ENCODE measurements at places on chromosomes 12 and 14.

DNA sequence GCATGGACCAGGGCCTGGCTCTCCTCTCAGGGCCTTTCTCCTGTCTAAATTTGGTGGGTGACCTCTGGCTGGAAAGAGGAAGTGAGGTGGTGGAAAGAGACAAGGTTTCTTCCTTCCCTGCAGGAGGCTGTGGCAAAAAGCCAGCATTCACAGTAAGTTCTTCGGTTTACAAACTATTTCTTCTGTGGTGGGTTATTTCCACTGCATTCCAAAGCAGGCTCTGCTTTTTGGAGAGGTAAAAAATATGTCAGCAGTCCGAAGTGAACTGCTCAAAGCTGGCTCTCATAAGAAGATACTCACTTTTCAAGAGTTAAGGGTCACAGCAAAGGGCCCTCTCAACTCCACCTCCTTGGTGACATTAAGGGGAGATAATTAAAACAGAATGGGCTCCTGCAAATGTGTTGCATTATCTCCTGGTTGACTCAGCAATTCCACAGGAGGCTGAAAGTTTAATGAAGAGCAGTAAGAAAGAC lies 48.9 kb upstream of the POC1B start:
- ATAC-seq, result no peak

DNA sequence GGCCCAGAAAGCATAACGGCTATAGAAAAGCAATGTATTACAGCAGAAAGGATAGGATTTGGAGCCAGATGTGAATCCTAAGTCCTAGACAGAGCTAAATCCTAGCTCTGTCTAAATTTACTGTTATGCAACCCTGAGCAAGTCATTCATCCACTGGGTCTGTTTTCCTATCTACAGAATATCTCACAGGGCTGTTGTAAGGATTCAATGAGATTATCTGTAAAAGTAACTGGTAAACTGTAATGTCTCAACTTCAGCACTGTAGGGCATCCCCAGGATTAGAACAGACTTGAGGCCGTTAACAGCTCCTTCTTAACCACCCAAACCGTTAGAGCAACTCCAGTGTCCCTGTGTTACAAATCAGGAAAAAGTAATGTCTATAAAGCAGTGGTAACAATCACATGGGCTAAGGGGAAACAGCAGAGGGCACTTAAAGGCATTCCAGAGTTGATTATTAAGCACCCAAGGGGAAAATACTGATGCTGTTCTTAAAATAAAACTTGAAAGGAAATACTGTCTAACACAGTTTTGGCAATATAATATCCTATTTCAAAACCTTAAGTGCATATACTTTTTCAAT lies 10.1 kb downstream of the GMFB start:
- ATAC-seq, result no peak

- no peak for ATAC-seq
Observed at GRCh38 chr12:132078190-132078589, 65.9 kb downstream of the DDX51 start.

DNA sequence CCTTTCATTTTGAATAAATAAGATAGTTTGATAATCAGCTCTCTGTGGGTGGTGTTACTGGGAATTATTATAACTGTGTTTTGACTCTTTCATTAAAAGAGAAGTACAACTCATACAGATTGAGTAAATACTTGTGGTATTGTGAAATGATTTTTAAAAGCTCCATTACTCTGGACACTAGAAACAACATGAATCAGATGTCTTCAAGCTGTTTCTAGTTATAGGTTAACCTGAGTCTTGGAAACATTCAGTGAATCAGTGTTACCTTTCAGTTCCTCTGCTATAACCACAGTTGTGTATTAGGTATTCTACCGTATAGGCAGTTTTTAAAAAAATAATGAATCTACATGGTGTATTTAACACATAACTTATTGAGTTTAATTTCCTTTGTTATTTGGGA lies 128.4 kb upstream of the SSTR1 start:
- peak; percentile 89 for ATAC-seq

All from activated T-helper 17 cell treated with anti-CD3 and anti-CD28 coated beads, Interleukin-2, amount 50 U/mL, for 72 hours (primary cell).